Activated effector memory CD4-positive, alpha-beta T cell treated with anti-CD3 and anti-CD28 coated beads, Interleukin-2, amount 50 U/mL, for 16 hours (primary cell): ENCODE measurements at places on chromosomes 2 and 18.

DNA sequence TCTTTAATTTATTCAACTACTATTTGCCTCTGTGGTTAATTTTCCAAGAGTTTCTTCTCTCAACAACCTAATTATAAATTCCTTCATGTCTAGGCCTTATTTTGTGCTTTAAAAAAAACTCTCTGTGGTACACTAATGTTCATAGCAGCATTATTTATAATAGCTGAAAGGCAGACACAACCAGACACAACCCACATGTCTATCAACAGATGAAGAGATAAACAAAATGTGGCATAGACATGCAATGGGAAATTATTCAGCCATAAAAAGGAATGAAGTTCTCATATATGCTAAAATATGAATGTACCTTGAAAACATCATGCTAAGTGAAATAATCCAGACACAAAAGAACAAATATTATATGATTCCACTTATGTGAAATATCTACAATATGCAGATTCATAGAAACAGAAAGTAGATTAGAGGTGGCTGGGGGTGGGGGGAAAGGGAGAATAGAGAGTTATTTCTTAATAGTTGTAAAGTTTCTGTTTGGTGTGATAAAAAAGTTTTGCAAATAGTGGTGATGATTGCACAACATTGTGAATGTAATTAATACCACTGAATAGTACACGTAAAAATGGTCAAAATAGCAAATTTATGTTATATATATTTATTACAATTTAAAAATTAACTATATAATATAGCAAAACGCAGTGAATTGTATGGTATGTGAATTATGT, 28.1 kb upstream of the RASGRP3 start:
- no peak for DNase-seq

- DNase-seq: peak; percentile 59
These were observed 54.8 kb downstream of the RTP5 start for GRCh38 chr2:241924069-241924908.

- peak; percentile 74 for DNase-seq
These were observed 120.5 kb upstream of the CXCR4 start for GRCh38 chr2:136238286-136239078.

DNA sequence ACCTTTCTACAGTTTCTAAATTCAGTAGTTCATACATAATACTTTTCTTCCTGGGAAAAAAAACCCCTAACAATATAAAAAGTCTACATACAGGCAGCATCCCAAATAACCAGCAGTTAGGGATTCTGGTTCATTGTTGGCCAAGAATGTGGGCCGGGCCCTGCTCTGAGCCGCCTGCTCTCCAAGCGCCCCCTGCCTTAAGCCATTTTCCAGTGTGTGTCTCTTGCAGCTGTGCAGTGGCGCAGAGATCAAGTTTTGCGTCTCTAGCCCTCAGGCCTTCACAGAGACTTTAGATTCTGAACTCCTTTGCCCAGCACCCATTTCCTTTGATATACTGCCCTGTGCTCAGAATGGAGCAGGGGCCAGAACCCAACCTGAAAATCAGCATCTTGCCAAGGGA, 32.9 kb downstream of the RMC1 start:
- DNase-seq: no peak

DNA sequence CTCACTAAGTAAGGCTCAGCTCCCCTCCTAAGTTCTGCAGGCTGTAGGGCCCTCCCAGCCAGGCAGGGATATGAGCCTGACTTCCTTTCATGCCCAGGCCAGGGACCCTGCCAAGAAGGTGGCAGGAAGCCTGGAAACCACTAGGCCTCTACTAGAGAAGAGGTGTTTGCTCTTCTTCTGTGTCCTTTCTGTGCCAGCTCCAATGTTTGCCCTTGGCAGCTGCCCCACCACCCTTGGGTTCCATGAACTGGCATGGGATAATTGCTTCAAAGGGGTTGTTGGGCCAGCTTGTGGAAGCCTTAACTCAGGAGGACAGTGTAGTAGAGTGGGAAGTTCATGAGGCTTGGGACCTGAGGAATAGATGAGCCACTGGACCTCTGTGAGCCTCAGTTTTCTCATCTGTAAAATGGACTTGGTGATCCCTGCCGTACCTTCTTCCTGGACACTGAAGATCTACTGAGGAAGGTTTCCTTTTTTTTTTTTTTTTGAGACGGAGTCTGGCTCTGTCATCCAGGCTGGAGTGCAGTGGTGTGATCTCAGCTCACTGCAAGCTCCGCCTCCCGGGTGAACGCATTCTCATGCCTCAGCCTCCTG, 3.9 kb downstream of the SLC35F6 start:
- no peak for DNase-seq

- no peak for DNase-seq
These were observed 303.8 kb downstream of the FSIP2 start for GRCh38 chr2:186042207-186043028.

DNA sequence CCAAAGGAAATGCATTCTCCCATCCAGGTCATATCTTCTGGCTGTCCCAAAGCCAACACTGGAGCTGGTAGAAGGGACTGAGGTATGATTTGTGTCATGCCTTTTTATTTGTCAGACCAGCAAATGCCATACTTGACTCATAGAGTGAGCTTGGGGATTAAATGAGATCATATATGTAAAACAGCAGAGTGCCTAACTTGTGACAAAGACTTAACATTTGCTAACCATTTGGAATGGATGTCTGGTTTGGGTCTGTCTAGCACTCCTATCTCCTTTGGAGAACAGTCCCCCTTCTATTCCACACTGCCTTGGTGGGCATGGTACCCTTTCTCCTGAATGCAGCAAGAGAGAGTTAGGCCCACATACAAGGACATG, 128.5 kb upstream of the LGALSL start:
- DNase-seq: no peak

GRCh38 chr2:88199912-88200682, 30.0 kb downstream of the THNSL2 start:
- peak; percentile 69 for DNase-seq

- DNase-seq: no peak
These were observed 257.6 kb upstream of the SALL3 start for GRCh38 chr18:78721981-78722380.

- no peak for DNase-seq
These were observed 231.7 kb downstream of the FSIP2 start for GRCh38 chr2:185970148-185970852.

DNA sequence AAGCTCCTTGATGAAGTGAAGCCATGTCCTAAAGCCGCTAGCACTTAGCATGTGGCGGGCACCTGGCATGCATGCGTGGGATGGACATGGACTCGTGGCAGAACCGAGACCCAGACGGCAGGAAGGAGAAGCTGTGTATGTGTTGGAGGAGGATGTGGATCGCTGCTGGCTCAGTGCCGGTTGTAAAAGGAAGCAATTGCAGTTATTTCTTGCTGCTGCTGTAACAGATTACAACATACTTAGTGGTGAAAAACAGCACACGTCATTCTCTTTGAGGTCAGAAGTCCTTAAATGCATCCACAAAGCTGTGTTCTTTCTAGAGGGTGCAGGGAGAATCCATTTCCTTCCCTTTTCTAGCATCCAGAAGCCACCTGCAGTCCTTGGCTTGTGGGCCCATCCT, 74.6 kb downstream of the AGAP1 start:
- DNase-seq: no peak
